ENCODE measurements at places on chromosomes 7 and 10.
A peak's percentile ranks its signal among the peaks of the same experiment; 100 is the strongest.

GRCh38 chr7:11757153-11757552 is 74.8 kb downstream of the THSD7A start:
- DNase-seq, result no peak

DNA sequence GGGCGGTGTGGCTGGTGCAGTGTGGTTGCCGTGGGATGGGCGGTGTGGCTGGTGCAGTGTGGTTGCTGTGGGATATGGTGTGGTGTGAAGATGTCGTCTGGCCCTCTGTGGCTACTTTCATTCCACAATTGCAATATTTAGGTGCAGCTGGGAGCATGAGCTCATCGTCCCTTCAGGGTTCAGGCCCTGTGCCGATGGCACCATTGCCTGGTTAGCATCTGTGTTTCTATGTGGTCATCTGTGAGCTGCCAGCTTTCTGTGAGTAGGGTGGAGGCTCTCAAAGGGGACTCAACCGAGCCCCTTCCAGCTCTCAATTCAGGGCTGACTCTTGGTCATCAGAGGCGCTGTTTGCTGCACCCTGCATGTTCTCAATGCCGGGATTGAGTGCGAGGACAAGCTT is 3.6 kb downstream of the ADGRA1 start:
- no peak for DNase-seq

GRCh38 chr10:46253076-46254006 is 33.5 kb upstream of the ANTXRL start:
- no peak for DNase-seq

DNA sequence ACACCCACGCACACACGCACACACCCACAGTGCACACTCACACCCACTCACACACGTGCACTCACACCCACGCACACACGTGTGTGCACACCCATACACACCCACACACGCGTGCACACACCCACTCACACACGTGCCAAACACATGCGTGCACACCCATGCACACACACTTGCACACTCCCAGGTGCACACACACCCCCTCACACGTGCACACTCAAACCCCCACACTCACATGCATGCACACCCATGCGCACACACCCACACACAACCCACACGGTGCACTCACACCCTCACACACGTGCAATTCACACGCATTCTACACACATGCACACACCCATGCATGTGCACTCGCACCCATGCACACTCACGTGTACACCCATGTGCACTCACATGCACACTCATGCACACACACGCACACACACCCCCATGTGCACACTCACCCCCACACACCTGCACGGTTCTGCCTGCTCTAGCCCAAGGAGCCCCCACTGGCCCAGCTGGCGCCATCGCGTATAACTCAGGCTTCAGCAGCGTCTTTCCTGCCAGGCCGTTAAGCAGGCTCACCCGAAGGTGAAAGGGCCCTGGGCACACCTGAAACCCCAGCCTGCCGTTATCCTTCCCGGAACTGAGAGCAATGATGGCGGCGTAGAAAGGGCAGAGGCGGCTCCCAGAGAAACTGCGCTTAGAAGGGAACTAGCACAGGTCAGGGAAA is 63.9 kb upstream of the PDGFA start:
- DNase-seq, result no peak

DNA sequence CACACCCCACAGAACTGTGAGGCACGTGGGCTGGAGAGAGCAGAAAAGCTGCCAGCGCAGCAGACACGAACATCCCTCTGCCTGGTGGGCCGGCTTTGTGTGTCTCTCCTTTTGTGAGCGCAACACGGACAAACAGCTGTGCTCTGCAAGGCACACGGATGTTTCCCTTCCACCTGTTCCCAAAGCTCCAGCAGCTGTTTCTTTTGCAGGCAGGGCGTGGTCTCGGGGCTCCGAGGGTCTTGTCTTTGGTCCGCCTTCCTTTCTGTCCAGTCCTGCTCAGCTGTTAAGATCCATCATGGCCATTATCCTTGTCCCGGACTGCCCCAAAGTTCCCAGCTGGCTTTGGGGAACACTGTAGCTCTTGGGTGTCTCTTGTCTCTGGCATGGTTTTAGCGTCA is 32.7 kb upstream of the SH2B2 start:
- DNase-seq, result no peak

DNA sequence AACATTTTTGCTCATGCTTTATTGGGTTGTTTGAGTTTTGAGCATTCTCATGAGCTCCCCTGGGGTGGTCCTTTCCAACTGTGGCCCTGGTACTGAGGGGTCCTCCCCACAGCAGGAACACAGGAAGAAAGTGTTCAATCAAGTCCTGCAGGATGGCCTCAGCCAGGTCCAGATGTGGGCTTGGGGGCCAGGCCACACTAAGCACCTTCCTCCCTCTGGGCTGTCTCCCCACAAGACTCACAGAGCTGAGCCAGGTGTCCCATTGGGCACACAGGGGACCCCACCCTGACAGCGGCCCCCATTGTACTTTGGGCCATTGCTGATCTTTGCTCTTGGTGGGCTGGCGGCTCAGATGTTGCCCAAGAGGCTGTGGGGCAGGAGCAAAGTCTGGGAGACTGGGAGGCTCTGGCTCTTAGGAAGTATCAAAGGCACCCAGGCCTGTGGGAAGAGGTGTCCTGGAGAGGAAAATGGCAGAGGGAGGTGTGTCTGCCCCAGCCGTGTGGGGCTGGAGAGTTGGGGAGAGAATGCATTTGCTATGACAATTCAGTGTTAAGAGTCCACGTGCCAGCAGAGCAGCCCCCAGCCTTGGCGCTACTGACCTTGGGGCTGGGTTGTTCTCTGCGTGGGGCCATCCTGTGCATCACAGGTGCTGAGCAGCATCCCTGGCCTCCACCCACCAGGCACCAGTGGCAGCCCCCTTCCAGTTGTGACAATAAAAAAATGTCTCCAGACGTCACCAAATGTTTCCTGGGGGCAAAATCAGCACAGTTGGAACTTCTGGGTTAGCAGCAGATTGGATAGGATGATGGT is 17.8 kb downstream of the SCART1 start:
- no peak for DNase-seq

GRCh38 chr7:129553899-129554461 is 51.6 kb downstream of the SMKR1 start:
- peak; percentile 9 for DNase-seq

DNA sequence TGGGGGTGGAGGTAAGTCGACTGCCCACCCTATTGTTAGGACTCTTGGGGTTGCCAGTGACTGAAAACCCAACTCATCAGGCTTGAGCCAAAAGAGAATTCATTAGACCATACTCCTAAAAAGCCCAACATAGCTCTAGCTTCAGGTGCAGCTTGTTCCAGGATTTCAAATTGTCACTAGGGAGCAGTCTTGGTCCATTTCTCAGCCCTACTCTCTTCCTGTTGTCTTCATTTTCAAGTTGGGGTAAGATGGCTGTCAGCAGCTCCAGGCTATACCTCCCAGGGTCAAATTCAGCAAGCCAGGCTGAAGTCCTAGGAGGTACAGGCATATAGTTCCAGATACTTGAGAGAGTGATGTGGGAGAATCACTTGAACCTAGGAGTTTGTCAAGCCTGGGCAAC is 14.9 kb upstream of the COL13A1 start:
- no peak for DNase-seq

DNA sequence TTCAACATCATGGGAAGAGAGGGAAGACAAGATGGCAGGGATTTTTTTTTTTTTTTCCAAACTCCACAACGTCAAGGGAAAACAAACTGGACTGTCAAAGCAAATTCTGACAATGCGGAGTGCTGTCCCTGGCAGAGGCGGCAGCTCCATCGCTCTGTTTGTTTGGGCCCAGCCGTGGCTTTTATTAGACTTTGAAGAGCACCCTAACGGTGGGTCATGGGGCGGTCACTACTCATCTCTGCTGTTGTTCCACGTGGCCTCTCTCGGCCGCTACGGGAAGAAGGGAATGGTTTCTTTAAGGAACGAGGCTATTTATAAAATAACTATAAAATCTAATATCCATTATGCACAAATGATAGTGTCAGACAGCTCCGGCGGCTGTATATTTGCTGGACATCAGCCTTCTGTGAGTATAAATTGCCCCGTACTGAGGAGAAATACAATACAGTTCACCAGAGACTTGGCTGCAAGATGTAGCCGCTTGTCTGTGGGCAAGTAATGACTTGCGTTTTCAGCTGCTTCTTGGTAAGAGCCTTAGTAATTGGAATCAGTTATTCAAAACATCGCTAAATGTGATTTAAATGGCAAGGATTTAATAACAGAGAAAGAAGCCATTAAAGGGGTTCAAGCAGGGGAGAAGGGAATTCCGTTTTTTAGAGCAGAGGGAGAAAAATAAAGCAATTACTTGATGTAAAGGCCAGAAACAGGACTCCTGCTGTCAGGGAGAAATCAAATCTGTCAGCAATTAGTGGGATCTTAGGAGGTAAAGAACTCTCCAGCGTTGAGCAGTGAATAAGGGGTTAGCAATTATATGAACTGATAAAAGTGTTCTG is 61.7 kb upstream of the RAB11FIP2 start:
- no peak for DNase-seq

DNA sequence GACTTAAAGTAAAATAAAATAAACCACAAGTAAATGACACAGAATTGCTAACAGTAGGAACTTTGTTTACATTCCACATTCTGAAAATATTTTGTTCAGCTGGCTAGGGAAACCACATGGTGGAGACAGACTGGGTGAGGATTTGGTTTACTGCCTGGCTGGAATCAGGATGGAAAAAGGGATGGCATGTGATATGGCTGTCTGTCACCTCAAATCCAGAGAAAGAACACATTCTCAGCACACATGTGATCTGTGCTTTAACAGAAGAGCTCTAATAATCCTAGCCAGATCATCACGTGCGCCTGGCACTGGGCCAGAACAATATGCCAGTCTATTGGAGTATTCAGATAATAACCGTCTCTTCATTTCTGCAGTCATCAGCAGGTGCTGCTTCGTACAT is 90.9 kb upstream of the PIP4K2A start:
- no peak for DNase-seq
